Calu3 (cell line): ENCODE measurements at places on chromosomes 2 and 18.
A peak's percentile ranks its signal among the peaks of the same experiment; 100 is the strongest.

DNA sequence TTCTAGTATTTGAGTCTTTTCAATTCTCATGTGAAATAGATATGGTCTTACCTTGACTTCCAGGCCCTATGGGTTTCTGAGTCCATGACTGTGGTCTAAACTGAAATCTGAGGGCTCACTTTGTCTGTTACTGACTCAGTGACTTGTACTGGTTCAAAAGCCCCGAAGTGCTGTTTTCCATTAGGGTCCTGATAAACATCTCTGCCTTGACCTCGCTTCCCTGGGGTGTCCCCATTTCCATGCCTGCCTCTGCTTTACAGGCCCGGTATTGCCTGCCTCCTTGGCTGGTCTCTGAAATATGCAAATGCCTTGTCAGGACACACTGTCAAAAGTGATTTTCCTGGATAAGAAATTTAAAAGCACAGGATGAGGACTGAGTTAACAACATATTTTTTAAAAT lies 538.8 kb downstream of the SOCS6 start:
- no peak overlapping the region for H3K4me3 ChIP-seq
- no peaks in the 10 kb centered on the region for H3K27me3 ChIP-seq
- no peak for DNase-seq
- H3K4me1 ChIP-seq: no peaks in the 10 kb centered on the region

GRCh38 chr2:63124850-63125249 lies 74.2 kb downstream of the OTX1 start:
- no peak for DNase-seq
- no peaks in the 10 kb centered on the region for H3K27me3 ChIP-seq

- no peaks in the 10 kb centered on the region for H3K4me1 ChIP-seq
- no peaks in the 10 kb centered on the region for H3K36me3 ChIP-seq
- peaks cover 42% of the 10 kb centered on the region for H3K27me3 ChIP-seq
- H3K4me3 ChIP-seq: no peak overlapping the region
- no peak overlapping the region for H3K27ac ChIP-seq
These were observed 45.7 kb upstream of the SNED1 start for GRCh38 chr2:240952496-240953246.

DNA sequence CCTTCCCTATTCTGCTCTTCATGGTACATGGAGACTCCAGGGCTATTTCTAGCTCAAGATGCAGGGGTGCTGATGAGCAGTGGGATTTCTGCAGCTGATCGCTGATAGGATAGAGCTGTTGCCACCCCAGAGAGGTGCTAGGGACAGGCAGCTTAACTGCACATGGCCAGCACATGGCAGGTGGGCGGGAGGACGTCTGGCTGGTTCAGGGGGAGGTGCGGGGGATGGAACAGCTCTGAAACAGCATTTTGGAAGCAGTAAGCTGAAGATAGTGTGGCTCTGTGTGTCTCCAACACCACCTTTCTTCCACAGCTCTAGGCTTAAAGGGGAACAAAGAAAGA lies 151.9 kb upstream of the PELI1 start:
- peaks cover 5% of the 10 kb centered on the region for H3K4me1 ChIP-seq
- H3K27ac ChIP-seq: no peak overlapping the region
- no peaks in the 10 kb centered on the region for H3K36me3 ChIP-seq
- no peak for DNase-seq
- peaks cover 40% of the 10 kb centered on the region for H3K27me3 ChIP-seq
- no peak overlapping the region for H3K4me3 ChIP-seq

DNA sequence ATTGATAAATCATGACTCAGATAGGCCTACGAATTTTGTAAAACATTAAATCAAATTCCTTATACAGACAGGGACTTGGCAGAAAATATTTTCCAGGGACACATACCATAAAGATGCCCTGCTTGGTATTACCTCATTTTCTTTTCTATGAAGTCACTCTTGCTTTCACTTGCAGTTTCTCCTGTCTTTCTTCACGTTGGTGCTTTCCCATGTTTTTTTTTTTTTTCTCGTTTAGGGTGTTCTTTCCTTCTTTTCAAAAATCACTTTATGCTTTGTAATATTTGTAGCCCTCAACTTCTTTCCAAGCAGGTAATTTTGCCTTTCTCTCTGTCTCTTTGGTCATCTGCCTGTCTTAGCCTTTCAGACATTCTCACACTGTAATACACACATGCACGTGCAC lies 40.7 kb downstream of the CDC42EP3 start:
- no peaks in the 10 kb centered on the region for H3K4me1 ChIP-seq
- H3K4me3 ChIP-seq: no peak overlapping the region
- H3K27ac ChIP-seq: no peak overlapping the region
- H3K27me3 ChIP-seq: no peaks in the 10 kb centered on the region

- H3K4me1 ChIP-seq: peaks cover 24% of the 10 kb centered on the region
- peaks cover 60% of the 10 kb centered on the region for H3K36me3 ChIP-seq
- peak; percentile 50 for DNase-seq
These were observed 617 bp downstream of the CCDC142 start for GRCh38 chr2:74481961-74482800.

GRCh38 chr2:113167962-113168340 lies 5.8 kb upstream of the PSD4 start:
- H3K27me3 ChIP-seq: no peaks in the 10 kb centered on the region
- no peak overlapping the region for H3K4me3 ChIP-seq
- no peak overlapping the region for H3K27ac ChIP-seq
- no peak for DNase-seq
- peaks cover 25% of the 10 kb centered on the region for H3K4me1 ChIP-seq

GRCh38 chr2:241184901-241185300 lies 3.6 kb upstream of the ANO7 start:
- no peak for DNase-seq
- no peak overlapping the region for H3K4me3 ChIP-seq
- H3K27ac ChIP-seq: no peak overlapping the region
- no peaks in the 10 kb centered on the region for H3K4me1 ChIP-seq
- peaks cover 9% of the 10 kb centered on the region for H3K36me3 ChIP-seq

DNA sequence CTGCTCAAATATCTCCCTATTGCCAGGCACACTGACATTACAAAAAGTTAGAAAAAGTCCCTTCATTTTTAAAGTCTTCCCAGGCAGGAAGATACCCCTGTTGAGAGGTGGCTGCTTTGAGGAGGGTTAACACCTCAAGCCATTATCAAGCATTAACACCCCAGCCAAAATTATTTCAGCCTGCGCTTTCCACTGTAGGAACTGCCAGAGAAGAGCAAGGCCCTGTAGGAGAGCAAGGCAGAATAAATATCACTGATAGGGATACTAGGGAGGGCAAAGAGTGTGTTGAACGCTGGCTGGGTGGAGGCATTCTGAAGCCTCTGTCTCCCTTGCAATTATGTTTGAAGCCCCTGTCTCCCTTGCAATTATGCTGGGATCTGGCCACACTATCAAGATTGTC lies 1020.7 kb upstream of the CELF4 start:
- peaks cover 13% of the 10 kb centered on the region for H3K27me3 ChIP-seq
- DNase-seq: no peak
- peaks cover 6% of the 10 kb centered on the region for H3K4me1 ChIP-seq
- H3K4me3 ChIP-seq: no peak overlapping the region

GRCh38 chr2:147356157-147356556 lies 488.7 kb upstream of the ACVR2A start:
- H3K4me3 ChIP-seq: no peak overlapping the region
- DNase-seq: no peak
- no peaks in the 10 kb centered on the region for H3K27me3 ChIP-seq
- no peak overlapping the region for H3K27ac ChIP-seq
- no peaks in the 10 kb centered on the region for H3K4me1 ChIP-seq
- H3K36me3 ChIP-seq: no peaks in the 10 kb centered on the region

GRCh38 chr18:57446322-57446721 lies 11.1 kb downstream of the ONECUT2 start:
- DNase-seq: peak; percentile 77
- H3K27me3 ChIP-seq: no peaks in the 10 kb centered on the region
- H3K36me3 ChIP-seq: peaks cover 93% of the 10 kb centered on the region
- peaks cover 92% of the 10 kb centered on the region for H3K4me1 ChIP-seq
- peak overlapping the region; percentile 96 for H3K4me3 ChIP-seq

GRCh38 chr2:232486558-232487384 lies 863 bp downstream of the ECEL1 start:
- no peaks in the 10 kb centered on the region for H3K4me1 ChIP-seq
- H3K4me3 ChIP-seq: no peak overlapping the region
- peaks cover 75% of the 10 kb centered on the region for H3K27me3 ChIP-seq
- no peak overlapping the region for H3K27ac ChIP-seq

DNA sequence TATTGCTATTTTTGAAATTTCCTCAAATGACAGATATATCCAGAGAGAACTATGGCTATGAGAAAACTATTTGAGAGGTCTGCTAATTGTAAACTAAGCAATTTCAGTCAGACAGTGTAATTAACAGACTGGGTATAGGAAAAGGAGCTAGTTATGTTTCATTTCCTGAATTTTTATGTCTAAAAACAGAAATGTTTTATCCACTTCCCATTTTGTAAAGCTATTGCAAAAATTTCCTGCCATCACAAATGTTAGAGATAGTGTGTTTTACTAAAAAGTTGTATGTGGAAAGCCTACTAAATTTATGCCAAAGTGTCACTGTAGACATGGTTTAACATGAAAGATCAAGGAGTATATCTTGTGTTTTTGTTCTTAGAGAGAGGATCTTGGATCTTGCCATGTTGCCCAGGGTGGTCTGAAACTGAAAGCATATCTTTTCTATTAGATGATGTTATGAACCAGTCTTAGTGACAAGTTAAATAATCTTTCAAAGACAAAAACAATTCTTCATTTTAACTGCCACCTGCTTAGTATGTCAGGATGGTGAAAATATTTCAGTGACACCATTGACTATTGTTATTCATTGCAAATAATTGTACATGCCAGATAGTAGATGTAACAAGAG lies 40.5 kb upstream of the ITPRID2 start:
- no peaks in the 10 kb centered on the region for H3K27me3 ChIP-seq
- no peaks in the 10 kb centered on the region for H3K36me3 ChIP-seq
- DNase-seq: no peak

DNA sequence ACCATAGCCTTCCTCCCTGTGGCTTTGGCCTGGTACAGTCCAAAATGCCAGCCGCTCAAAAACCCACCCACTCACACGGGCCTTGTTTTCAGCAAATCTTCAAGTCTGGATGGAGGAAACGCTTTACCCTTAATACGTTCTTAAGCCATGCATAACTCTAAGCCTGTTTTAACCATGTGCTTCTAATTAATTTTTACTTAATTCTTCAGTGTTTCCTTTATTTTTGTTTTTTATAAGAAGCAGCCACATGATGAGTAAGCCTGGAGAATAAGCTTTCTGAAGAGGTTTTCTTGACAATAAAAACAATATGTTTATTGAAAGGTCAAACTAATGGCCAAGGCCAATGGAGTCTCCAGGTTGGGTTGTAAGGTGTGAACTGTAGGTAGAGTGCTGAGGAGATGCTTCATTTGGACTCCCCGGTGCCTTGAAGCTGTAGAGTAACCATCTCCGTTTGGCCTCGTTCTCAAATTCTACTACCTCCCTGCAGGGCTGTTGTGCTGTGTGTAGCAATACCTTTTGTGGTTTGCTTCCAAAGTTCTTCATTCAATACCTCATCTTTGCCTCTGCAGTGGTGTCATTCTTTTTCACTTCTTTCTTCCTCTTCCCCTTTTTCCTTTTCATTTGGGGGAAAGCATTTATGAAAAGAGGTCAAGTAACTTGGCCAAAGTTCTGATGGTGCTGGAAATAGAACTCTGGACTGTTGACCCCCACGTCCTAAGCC lies 113.7 kb downstream of the PRKCE start:
- no peaks in the 10 kb centered on the region for H3K4me1 ChIP-seq
- H3K27me3 ChIP-seq: no peaks in the 10 kb centered on the region
- DNase-seq: no peak
- no peak overlapping the region for H3K4me3 ChIP-seq

GRCh38 chr18:22674272-22674671 lies 256.6 kb upstream of the CTAGE1 start:
- no peak overlapping the region for H3K4me3 ChIP-seq
- H3K27ac ChIP-seq: peak overlapping the region; percentile 45
- H3K27me3 ChIP-seq: no peaks in the 10 kb centered on the region
- H3K36me3 ChIP-seq: no peaks in the 10 kb centered on the region

GRCh38 chr18:63074981-63075404 lies 244.6 kb downstream of the BCL2 start:
- peak; percentile 82 for DNase-seq
- H3K4me1 ChIP-seq: peaks cover 9% of the 10 kb centered on the region
- peaks cover 8% of the 10 kb centered on the region for H3K36me3 ChIP-seq
- no peaks in the 10 kb centered on the region for H3K27me3 ChIP-seq
- peak overlapping the region; percentile 92 for H3K27ac ChIP-seq
- H3K4me3 ChIP-seq: peak overlapping the region; percentile 78

- H3K27ac ChIP-seq: no peak overlapping the region
- no peaks in the 10 kb centered on the region for H3K27me3 ChIP-seq
- H3K36me3 ChIP-seq: no peaks in the 10 kb centered on the region
- DNase-seq: no peak
These were observed 502.8 kb upstream of the TNP1 start for GRCh38 chr2:217362710-217363109.

- H3K4me3 ChIP-seq: peak overlapping the region; percentile 88
- peak overlapping the region; percentile 87 for H3K27ac ChIP-seq
- DNase-seq: no peak
These were observed 902 bp downstream of the MCFD2 start for GRCh38 chr2:46914578-46915230.

DNA sequence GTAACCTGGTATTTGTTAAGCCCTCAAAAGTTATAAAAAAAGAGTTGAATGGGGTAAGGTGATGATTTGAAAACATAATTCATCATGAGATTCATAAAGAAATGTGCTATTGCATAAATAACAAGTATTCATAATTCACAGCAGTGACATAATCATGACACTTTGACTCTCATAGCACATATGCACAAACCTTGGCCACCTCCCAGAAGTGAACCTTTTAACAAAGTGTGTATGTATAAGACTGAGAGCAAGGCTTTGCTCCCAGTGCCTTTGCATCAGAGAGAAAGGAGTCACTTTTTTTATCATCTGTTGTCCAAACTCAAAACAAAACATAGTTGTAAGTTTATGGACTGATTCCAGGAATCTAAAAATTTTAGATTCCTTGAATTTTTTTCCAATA lies 15.0 kb upstream of the HTR2B start:
- no peak for DNase-seq
- no peak overlapping the region for H3K4me3 ChIP-seq
- no peak overlapping the region for H3K27ac ChIP-seq
- H3K36me3 ChIP-seq: peaks cover 8% of the 10 kb centered on the region

GRCh38 chr2:72115110-72116080 lies 32.3 kb downstream of the CYP26B1 start:
- peak; percentile 96 for DNase-seq
- H3K27ac ChIP-seq: peak overlapping the region; percentile 77
- H3K36me3 ChIP-seq: peaks cover 7% of the 10 kb centered on the region
- peaks cover 12% of the 10 kb centered on the region for H3K27me3 ChIP-seq

DNA sequence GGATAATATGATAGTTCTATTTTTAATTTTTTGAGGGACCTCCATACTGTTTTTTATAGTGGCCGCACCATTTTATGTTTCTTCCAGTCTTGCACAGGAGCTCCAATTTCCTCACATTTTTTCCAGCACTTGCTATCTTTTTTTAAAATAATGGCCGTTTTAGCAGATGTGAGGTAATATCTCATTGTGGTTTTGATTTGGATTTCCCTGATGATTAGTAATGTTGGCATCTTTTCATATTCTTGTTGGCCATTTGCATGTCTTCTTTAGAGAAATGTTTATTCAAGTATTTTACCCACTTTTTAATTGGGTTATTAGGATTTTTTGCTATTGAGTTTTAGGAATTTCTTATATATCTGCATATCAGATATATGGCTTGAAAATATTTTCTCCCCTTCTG lies 29.9 kb upstream of the NAPG start:
- DNase-seq: no peak
- no peaks in the 10 kb centered on the region for H3K36me3 ChIP-seq
- H3K27ac ChIP-seq: no peak overlapping the region
- H3K4me1 ChIP-seq: no peaks in the 10 kb centered on the region
- peaks cover 71% of the 10 kb centered on the region for H3K27me3 ChIP-seq

GRCh38 chr18:6107794-6108193 lies 212.5 kb upstream of the TMEM200C start:
- no peak for DNase-seq
- no peaks in the 10 kb centered on the region for H3K4me1 ChIP-seq
- no peak overlapping the region for H3K4me3 ChIP-seq
